Skeletal muscle cell (primary cell): ENCODE measurements at places on chromosomes 1 and 21.

DNA sequence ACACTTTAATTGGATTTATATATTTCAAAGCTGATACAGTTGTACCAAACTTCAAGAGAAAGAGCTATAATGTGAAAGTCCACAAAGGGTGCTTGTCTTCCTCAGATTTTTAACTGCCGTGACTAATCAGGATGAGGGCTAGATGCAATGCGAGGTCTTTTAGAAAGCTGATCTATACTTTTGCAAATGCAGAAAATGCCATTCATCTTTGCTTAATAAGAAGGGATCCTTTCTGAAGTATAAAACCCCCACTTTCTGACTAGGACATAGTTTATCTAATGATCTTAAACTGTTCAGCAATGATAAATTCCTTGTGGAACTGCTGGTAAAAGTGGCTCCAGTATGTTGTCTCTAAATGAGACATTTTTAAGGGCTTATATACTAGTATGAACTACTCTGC lies 102.7 kb upstream of the NGF start:
- DNase-seq = no peak

DNA sequence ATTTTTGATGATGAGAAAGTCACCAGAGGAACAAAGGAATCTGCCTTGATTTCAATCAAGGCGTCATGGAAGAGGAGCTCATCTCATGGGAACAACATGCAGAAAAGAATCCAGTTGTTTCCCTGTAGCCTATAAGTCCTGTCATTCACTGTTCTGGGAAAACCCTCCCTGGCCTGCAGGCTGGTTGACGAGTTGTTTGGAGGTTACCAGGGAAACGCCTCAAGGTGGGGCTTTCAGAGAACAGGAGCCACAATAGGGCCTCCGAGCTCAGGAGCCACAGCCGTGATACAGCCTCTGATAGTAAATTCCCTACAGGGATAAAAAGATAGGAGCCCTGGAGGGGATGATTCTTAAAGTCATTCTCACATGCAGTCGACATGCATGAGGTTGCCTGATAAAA lies 135.2 kb downstream of the PSMG1 start:
- DNase-seq = peak; percentile 66

DNA sequence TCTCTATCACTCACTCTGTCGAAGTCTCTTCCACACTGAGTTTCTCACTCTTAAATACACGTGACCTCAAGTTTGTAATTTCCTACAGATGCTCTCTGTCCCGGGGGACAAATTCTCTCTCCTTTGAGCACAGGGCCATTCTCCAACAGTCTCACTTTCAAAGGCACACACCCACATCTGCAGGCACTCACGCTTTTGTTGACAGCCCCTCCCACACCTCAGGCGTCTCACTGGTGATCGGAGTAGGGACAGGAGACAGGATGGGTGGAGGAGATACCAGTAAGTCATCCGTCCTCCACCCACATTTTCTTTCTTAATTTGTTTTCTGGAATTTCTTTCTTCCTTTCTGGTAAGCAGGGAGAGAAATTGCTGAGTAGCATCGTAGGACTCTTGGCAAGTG lies 40.6 kb upstream of the GREM2 start:
- no peak for DNase-seq

GRCh38 chr21:23162198-23162946 lies 2164.2 kb downstream of the NCAM2 start:
- no peak for DNase-seq

DNA sequence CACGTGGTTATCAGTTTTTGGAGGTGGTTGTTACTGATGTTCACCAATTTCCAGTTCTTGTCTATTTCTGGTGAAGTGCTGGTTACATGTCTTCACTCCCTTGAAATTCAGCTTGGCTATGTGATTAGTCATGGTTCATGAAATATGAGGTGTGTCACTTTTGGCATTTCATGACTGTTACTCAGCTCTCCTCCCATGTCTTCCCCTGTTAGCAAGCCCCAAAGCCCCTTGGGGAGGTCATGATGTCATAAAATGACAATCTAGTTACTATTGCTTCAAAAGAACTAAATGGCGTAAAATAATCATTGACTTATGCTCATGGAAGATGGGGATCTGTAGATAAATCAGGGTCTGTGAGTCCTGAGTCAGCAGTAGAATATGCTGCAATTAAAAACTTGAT lies 425.1 kb downstream of the SETD4 start:
- DNase-seq = peak; percentile 94

- peak; percentile 96 for DNase-seq
Observed at GRCh38 chr1:93988634-93989350, 79.6 kb upstream of the GCLM start.

GRCh38 chr21:43768868-43769167 lies 7.3 kb downstream of the CSTB start:
- no peak for DNase-seq

DNA sequence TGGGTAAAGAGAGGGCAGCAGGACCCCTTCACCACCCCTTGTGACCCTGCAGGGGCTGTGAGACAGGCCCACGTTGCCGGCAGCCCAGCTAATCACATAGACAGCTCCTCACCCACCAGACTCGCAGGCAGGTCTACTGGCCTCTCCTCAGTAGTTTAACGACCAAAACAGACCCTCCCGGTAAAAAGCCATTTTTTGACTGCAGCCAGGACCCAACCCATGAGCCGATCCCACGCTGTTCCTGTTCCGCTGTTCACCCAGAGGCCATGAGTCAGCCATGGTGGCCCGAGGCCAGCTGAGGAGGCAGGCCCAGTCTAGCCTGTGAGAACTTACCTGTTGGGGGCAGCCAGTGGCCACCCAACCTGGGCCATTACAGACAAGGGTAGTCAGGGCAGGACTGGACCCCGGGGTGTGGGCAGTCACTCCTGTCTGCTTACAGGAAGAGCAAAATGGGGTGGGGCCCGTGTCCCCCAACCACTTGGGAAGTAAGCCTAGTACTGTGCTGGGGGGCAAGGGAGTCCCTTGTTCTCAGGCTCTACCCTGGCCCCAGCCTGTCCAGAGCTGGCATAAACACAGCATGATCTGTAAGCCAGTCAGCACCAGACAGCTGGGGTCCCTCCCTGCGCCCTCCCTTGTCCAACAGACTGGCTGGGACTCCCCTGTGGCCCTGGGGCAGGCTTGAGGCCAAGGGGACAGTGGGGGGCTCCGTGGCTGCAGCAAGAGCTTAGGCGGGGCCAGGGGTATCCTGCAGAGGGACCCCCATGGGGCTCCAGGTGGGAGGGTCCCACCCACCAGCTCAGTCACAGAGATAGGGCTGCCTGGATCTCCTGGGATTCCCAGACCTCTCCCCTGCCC lies 61.9 kb downstream of the WNT9A start:
- no peak for DNase-seq

DNA sequence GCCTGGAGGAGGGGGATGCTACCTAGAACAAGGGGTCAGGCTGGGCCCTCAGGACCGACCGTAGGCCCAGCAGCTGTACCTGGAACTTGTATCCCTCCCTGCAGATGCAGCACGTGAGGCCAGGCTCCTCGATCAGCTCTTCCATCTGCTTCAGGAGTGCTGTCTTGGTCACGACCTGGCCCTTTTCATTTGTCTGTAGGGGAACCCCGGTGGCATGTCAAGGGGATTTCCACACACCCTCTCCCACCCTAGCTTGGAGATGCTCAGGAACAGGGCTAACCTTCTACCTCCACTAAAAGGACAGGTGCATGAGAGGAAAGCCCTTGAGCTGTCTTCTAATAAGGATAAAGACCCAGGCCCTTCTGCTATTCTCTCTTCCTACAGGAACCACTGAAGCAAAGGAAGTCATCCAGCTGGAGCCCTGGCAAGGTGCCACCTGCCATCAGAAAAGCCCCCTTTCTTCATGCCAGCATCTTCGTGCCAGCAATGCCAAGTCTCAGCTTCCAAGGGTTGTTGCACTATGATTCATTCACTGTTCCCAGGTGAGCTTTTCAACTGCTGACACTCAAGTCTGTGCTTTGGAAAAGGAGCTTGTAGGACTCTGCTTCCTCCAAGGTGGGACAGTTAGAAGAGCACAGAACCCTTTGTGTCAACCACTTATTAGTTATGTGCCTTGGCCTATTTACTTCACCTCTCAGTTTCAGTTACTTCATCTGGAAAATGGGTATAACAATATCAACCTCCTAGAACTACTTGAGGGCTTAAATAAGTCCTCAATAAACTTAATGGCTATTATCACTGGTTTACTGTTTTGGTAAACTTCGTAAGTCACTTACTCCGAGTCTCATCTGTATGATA lies 122.1 kb downstream of the UBR4 start:
- DNase-seq = no peak

- peak; percentile 89 for DNase-seq
Observed at GRCh38 chr1:66402194-66402593, 131.8 kb upstream of the SGIP1 start.

- DNase-seq = no peak
Observed at GRCh38 chr1:66916320-66916719, 8.3 kb downstream of the DNAI4 start.

DNA sequence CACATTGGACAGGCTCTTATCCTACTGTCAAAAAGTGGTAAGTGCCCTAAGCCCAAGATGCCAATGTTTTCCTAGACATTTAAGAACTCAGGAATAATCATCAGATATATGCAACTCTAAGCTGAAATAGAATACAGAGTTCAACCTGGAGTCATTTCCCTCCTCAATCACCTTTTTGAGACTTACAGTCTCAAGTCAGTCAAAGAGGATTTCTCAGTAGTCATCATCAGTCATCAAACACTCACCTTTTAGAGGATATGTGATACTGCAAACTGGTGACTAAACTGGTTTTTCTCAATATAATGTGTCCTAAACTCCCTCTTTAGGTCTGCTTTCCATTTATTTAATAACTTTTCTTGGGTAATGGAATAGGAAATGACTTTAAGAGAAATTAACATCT lies 145.3 kb upstream of the ADAMTS5 start:
- no peak for DNase-seq

GRCh38 chr1:184356891-184357290 lies 29.9 kb upstream of the C1orf21 start:
- DNase-seq = no peak

DNA sequence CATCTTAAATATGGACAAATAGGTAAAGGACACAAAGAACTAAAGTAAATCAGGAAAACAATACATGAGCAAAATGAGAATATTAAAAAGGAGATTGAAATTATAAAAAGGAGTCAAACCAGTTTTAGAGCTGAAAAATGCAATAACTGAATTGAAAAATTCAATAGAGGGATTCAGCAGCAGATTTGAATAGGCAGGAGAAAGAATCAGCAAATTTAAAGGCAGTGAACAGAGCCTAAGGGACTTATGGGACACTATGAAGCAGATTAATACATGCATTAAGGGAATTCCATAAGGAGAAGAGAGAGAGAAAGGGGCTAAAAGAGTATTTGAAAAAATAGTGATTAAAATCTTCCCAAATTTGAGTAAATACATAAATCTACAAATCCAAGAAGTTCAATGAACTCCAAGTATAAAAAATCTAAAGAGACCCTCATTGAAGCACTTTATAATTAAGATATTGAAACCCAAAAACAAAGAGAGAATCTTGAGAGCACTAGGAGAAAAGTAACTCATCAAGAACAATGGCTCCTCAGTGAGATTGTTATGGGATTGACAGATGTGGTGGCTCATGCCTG lies 2.9 kb downstream of the CFAP107 start:
- DNase-seq = no peak

DNA sequence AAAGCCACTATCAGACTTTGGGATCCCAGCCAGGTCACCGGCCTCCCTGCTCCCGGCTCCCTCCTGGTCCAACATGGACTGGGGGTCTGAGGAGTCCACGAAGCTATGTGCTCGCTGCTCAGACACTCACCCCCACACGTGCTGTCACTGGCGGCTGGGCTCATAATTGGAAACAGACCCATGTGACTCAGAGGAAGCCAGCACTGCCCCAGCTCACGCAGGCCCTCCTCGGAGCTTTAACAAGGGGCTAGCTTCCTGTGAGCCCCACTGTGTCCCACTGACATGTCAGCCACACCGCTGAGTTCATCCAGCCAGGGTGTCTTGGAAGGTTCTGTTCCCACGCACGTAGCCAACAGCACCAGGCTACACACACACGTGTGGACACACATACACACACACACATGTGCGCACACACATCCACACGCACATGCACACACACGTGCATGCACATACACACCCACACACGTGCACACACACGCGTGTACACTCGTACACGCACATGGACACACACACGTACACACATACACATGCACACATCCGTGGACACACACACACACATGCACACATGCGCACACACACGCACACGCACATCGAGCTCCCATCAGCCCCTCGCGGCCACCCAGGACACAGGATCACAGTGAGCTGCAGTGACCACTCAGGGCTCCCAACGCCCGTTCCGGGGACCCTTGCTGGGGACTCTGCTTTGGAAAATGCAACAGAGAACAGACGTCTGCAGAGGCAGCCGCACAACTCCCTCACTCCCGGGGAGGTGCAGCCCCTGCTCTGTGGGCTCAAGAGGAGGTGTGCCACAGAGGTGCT lies 18.4 kb upstream of the COL6A2 start:
- DNase-seq = peak; percentile 78

DNA sequence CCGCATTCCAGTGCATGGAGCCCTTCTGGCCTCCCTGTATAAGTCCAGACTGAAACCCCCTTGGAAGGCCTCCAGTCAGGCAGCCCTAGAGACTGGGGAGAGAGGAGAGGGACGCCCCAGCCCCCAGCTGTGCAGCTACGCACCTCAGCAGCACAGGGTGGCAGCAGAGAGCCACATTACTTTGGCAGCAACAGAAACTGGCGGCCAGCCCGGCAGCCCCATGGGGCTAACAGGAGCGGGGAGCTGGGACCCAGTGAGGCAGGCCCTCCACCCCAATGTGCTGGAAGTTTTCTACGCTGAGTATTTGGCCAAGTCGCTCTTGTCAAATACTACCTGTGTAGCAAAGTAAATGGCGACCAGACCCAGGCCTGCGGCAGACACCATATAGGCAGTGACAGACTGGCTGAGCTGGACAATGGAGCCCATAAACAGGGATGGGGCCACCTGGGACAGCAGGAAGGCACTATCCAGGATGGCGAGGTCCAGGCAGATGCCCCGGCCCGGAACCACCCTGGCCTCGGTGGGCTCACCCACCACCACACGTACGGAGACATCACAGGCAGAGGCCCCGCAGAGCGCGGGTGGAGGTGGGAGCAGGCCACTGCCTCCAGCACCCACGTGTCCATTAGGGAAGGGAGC lies 21.2 kb downstream of the SLC45A3 start:
- DNase-seq = no peak
